Right atrium auricular region (tissue), 2 donors: ENCODE measurements at places on chromosomes 4 and X. TPM values are rescaled to one million over a fixed set of nuclear protein-coding genes. Genes with fewer than 3 reads are reported as not detected.

DNA sequence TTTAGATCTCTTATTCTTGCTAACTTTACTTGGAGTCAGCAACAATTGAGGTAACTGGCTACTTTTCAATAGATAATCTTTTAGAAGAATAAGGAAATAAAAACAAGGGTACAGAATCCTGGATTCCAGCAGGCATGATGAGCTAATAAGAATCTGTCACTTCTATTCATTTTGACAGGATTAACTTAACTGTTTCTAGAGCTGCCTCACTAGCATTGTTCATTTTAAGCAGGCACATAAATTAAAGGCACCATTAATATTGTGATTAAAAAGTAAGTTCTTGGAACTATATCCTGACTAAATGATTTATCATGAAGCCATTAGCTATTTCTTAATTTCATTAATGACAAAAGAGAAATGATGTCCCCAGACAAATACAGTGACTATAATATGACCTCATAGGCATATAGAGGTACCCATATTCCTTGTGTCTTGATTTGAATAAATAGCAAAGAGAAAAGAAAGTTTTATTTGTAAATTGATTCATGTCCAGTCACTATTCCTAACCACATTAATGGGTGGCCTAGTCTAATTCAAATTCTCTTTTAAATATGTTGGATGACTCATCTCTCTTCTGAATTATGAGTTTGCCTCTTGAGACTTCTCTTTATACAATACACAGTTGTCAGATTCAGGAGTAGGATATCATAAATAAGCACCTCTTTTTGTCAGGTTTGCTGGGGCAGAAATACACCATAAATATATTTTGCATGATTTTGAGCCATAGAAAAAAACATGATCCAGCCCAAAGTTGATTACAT is 343.0 kb downstream of the SLITRK2 start:
- H3K27ac ChIP-seq: no peak overlapping the region
- H3K36me3 ChIP-seq: no peaks in the 10 kb centered on the region
- H3K4me3 ChIP-seq: no peak overlapping the region
- H3K4me1 ChIP-seq: no peaks in the 10 kb centered on the region
- DNase-seq: no peak

Gene PGRMC2
- total RNA-seq: 36.3 TPM

Gene IL2RG
- not detected for total RNA-seq

- H3K36me3 ChIP-seq: no peaks in the 10 kb centered on the region
- no peak overlapping the region for H3K27ac ChIP-seq
- H3K27me3 ChIP-seq: no peaks in the 10 kb centered on the region
- H3K4me1 ChIP-seq: no peaks in the 10 kb centered on the region
- DNase-seq: no peak
Observed at GRCh38 chr4:158964114-158964727, 138.7 kb upstream of the RAPGEF2 start.

Gene CXCL5
- not detected for total RNA-seq

DNA sequence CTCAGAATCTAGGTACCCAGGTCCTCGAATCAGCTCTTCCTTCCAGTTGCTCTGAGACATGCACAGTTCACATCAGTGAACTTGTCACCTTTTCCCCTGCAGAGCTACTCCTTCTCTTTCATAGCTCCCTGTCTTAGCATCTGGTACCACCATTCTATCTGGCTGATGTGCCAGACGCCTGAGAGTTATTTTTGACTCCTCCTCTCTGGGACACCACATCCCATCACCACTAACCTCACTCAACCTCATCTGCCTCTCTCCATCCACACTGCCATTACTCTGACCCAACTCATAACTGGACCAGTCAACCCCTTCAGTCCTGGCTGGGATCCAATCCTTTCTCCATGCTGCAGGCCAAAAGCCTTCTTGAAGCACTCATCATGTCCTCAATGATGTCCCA is 44.5 kb downstream of the SLC2A9 start:
- H3K36me3 ChIP-seq: no peaks in the 10 kb centered on the region
- H3K27ac ChIP-seq: no peak overlapping the region
- no peaks in the 10 kb centered on the region for H3K27me3 ChIP-seq
- no peak overlapping the region for H3K4me3 ChIP-seq
- DNase-seq: peak; percentile 11
- H3K4me1 ChIP-seq: no peaks in the 10 kb centered on the region

- H3K4me1 ChIP-seq: no peaks in the 10 kb centered on the region
- H3K27ac ChIP-seq: no peak overlapping the region
- H3K4me3 ChIP-seq: no peak overlapping the region
- H3K27me3 ChIP-seq: no peaks in the 10 kb centered on the region
- no peak for DNase-seq
Observed at GRCh38 chr4:142823796-142824195, 22.3 kb downstream of the INPP4B start.

GRCh38 chr4:82403725-82404124 is 26.5 kb downstream of the HNRNPDL start:
- H3K4me3 ChIP-seq: no peak overlapping the region
- no peak overlapping the region for H3K27ac ChIP-seq
- no peaks in the 10 kb centered on the region for H3K27me3 ChIP-seq

DNA sequence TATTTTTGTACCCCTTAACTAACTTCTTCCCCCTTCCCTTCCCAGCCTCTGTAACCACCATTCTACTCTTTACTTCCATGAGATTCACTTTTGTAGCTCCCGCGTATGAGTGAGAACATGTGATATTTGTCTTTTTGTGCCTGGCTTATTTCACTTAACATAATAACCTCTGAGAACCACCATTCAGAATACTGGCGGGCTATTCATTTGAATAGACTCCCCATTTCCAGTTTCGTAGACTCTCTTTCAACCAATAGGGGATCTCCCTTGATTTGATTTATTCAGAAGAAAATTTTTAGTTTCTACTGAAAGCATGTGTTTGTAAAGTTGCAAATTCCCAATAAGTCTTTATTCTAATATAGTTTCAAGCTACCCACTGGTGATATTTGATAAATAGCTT is 117.2 kb downstream of the GATB start:
- no peak for DNase-seq
- no peak overlapping the region for H3K27ac ChIP-seq
- no peaks in the 10 kb centered on the region for H3K4me1 ChIP-seq

DNA sequence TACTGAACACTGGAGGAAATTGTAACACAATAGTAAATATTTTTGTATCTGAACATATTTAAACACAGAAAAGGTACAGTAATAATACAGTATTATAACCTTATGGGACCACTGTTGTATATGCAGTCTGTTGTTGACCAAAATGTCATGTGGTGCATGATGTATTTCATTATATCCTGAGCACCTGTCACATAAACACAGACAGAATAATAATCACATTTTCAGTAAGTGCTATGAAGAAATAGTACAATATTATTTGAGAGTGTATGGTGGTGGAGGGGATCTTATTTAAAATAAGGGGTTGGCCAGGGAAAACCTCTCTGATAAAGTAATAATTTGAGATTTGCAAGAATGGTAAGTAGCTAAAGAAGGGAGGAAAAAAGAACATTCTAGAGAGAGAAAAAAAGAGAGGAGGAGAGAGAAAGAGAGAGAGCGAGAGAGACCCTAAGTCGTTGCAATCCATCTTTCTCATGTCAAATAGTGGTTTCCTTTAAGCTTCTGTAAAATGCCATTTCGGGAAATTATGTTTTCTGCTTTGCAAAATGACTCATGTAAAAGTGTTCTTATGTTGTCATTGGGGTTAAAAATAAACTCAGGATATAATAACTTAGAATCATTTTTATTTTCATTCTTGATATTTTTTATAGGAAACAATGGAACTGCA is 19.3 kb upstream of the CLNK start:
- H3K27me3 ChIP-seq: no peaks in the 10 kb centered on the region
- no peak overlapping the region for H3K4me3 ChIP-seq

Gene BST1
- 9.5 TPM for total RNA-seq

DNA sequence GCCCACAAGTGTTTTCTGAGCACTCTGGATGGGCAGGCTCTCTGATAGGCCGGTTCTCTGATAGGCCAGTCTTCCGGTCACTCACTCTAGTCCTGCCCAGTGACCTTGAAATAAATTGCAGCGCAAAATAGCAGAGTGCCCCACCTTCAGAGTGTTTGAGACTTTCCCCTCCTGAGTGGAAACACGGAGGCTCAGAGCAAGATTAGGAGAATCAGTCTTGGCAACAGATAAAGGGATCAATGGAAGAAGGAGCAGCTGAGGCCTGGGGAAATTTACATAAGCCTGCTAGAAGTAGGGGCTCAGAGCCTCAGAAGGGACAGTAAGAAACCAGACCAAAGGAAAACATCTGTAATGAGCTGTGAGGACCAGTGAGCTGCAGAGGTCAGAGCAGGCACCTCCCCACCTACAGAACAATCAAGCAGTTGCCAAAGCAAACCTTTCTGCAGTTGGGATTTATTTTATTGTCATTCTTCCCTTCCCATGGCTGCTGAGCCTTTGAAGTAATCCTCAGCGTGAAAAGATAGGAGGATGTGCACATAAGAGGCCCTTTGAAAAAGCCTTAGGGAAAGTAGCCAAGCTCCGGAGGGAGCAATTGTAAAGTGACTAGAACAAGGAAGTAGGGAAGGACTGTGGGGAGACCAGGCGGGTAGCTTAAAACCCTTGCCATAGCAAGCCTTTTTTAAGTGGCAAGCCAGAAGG is 89.1 kb upstream of the TSPAN5 start:
- H3K27me3 ChIP-seq: no peaks in the 10 kb centered on the region
- H3K4me1 ChIP-seq: no peaks in the 10 kb centered on the region
- H3K4me3 ChIP-seq: no peak overlapping the region

GRCh38 chrX:48666649-48667048 is 16.9 kb upstream of the WAS start:
- no peak for DNase-seq
- no peaks in the 10 kb centered on the region for H3K4me1 ChIP-seq
- H3K27me3 ChIP-seq: no peaks in the 10 kb centered on the region
- no peak overlapping the region for H3K27ac ChIP-seq

- no peaks in the 10 kb centered on the region for H3K36me3 ChIP-seq
- no peak for DNase-seq
- H3K4me1 ChIP-seq: no peaks in the 10 kb centered on the region
- H3K27ac ChIP-seq: peak overlapping the region; percentile 84
Observed at GRCh38 chr4:142844782-142845181, 1.3 kb downstream of the INPP4B start.
